Activated gamma-delta T cell (primary cell): ENCODE measurements at places on chromosomes 7 and 10.

DNA sequence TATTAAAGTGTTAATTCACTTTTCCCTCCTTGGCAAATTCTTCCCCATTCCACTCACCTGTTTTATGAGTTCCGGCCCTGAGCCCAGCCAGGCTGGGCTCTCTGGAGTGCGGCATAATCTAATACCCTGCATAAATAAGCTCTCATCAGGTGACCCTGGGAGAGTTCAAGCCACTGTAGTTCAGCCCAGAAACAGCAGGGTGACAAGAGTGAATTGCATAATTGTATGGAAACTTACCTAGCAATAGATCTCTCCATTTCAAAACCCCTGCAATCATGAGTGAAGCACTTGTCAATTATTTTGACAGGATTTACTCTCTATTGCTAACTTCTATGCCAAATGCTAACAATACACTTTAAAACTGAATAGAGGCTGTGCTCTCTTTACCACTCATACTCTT lies 94.7 kb downstream of the OSBPL3 start:
- no peak for DNase-seq

- DNase-seq: no peak
Measured at GRCh38 chr10:78871796-78872195, 197.0 kb upstream of the ZMIZ1 start.

DNA sequence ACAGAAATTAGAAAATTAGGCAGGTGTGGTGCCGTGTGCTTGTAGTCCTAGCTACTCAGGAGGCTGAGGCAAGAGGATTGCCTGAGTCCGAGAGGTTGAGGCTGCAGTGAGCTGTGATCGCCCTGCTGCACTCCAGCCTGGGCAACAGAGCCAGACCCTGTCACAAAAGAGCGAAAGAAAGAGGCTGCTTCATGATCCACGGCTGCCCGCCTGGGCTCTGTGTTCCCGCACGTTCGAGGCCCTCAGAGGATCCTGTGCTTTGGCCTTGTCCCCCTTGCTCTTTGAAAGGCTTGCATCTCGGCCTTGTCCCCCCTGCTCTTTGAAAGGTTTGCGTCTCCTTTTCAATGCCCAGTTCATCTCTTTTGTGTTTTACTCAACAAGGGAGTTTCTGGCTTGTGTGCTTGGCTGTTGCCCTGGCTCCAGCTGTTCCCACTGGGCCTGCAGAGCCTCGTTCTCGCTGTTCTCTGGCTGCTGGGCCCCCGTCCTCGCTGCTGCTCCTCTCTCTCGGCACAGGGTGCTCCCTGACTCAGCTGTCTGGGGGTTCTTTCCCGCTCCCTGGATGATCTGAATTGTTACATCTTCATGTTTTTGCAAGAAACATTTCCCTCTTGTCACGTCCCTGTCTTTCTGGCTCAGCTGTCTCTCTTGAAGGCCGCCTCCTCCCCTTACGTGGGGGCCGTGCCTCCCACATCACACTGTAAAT lies 45.1 kb upstream of the INPP5A start:
- no peak for DNase-seq

GRCh38 chr7:47371733-47372368 lies 210.1 kb downstream of the TNS3 start:
- DNase-seq: no peak
